ENCODE measurements at places on chromosomes 7 and 10. TPM values are rescaled to one million over a fixed set of nuclear protein-coding genes. Genes with fewer than 3 reads are reported as not detected.

PRRT4 gene
- total RNA-seq, result not detected

TMEM229A gene
- total RNA-seq, result not detected

ODAD2 gene
- 0.55 TPM for total RNA-seq

CCNJ gene
- 3.2 TPM for total RNA-seq

SGMS1 gene
- 8.1 TPM for total RNA-seq

GBX1 gene
- not detected for total RNA-seq

DNA sequence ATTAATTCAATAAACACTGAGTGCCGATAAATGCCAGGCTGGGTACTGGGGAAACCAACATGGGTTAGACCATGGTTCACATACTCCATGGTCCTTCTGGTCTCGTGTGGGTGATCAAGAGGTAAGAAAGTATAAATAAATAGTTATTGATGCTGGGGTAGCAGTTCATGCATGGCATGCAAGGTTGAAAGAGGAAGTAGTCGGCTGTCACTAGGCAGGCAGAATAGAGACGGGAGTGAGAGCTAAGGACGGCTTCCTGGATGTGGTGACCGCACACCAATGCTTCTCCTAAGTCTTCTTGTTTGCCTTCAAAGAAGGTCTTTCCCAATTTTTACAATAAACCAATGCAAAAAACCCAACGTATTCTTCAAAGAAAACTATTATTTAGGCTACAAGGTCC, 208.6 kb downstream of the ADAM12 start:
- peaks cover 2% of the 10 kb centered on the region for H3K27me3 ChIP-seq
- H3K4me3 ChIP-seq, result no peak overlapping the region
- DNase-seq, result no peak
- no peaks in the 10 kb centered on the region for H3K4me1 ChIP-seq
- H3K27ac ChIP-seq, result no peak overlapping the region
- no peaks in the 10 kb centered on the region for H3K36me3 ChIP-seq

DNA sequence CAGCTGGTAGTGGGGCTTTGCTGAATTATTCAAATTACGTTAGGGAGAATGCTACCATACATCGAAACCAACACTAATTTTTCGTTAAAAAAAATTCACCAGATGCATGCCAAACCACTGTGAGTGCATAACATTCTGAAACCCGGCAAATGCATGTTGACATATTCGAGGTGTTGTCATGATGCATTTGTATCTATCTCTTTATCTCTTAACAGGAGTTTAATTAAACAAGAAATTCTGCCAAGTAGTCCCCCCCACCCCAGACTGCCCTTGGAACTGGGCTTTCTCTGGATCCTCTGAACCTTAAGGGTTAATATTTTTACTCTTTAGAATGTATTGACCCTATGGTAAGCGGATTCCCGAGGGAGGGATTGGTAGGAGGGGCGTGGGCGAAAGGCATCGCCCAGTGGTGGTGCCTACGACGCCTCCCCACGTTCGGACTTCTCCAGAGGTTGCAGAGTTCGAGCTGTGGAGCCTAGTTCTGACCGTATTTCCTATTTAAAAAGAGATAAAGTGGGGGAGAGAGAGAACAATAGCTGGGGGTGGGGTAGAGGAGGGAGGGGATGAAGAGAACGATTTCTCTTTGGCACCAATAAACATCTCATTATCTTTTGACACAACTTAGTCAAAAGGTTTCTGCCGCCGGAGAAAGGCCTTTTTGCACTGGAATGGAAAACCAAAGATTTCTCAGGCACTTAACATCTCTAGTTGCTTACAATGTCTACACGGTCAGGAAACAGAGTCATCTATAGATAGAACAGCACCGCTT, 7.2 kb downstream of the DLX6 start:
- H3K4me3 ChIP-seq, result no peak overlapping the region
- H3K27ac ChIP-seq, result no peak overlapping the region
- H3K36me3 ChIP-seq, result no peaks in the 10 kb centered on the region
- peaks cover 5% of the 10 kb centered on the region for H3K4me1 ChIP-seq
- no peak for DNase-seq

DNA sequence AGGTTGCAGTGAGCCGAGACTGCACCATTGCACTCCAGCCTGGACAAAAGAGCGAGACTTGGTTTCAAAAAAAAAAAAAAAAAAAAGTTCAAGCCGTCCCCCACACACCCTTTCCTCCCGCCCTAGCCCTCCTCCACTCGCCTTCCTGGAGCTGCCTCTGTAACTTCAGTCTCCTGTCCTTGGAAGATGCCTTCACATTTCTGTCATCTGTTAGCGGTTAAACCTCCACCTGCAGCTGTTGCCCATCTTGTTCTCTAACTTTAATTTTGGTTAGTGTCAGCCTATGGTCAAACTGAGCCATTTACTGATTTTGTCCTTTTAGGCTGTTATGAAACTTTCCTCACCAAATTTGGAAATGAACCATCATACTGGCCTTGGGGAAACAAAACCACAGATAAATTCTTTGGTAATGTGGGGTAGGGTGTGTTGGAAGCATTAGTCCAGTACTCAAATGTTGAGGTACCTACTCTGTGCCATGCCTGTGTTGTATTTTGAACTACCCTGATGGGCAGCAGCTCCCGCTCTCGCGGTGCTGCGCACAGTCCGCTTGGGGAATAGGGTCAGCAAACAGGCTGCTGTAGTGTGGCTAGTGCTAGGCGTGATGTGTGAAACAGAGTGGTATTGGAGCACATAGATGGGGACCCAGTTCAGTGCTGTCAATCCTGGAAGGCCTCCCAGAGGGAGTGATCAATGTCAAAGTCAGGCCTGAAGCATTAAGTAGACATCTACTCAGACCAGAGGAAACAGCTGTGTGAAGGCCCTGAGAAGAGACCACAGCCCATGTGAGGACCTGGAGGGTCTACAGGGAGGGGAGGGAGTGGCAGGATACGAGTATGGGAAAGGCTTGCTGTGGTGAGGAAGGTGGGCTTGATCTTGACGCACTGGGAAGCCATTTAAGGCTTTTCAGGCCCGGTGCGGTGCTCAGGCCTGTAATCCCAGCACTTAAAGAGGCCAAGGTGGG, 26.9 kb downstream of the SFXN4 start:
- H3K4me3 ChIP-seq, result no peak overlapping the region
- peaks cover 26% of the 10 kb centered on the region for H3K36me3 ChIP-seq
- peaks cover 16% of the 10 kb centered on the region for H3K4me1 ChIP-seq

DNA sequence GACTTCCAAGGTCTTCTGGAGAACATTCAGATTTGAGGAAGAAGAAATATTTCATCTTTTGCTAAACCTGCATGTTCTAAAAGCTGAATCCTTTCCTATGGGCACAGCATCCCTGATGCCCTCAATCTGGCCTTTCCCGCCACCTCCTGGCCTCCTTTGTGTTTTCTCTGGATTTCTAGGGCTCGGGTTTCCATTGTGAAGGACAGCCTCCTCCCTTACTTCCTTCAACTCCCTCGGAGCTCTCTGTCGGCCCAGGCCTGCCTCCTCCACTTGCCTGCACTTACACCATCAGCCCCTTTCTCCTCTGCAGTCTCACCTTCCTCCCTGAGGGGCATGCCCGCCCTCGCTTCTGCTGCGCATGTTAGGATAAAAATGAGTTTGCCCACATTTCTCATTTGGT, 75.4 kb downstream of the WIPF3 start:
- no peaks in the 10 kb centered on the region for H3K36me3 ChIP-seq
- H3K27ac ChIP-seq, result no peak overlapping the region
- no peak for DNase-seq

- no peak overlapping the region for H3K4me3 ChIP-seq
- H3K4me1 ChIP-seq, result no peaks in the 10 kb centered on the region
- DNase-seq, result no peak
- H3K27ac ChIP-seq, result no peak overlapping the region
These were observed 98.7 kb downstream of the RALA start for GRCh38 chr7:39721919-39722597.

DNA sequence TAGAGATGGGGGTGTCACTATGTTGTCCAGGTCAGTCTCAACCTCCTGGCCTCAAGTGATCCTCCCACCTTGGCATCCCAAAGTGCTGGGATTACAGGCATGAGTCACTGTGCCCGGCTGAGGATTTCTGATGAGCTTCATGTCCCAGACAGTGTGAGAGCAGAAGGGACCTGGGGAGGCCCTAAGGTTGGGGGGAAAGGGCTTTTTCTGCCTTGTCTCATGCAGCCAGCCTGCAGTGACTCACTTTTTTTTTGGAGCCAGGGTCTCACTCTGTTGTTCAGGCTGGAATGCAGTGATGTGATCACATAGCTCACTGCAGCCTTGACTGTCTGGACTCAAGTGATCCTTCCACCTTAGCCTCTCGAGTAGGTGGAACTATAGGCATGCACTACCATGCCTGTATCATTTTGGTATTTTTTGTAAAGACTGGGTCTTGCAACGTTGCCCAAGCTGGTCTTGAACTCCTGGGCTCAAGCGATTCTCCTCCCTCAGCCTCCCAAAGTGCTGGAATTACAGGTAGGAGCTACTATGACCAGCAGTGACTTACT, 14.6 kb downstream of the COL26A1 start:
- H3K4me3 ChIP-seq, result no peak overlapping the region
- no peak overlapping the region for H3K27ac ChIP-seq
- no peaks in the 10 kb centered on the region for H3K36me3 ChIP-seq
- DNase-seq, result no peak

- no peak for DNase-seq
- no peaks in the 10 kb centered on the region for H3K36me3 ChIP-seq
- H3K27me3 ChIP-seq, result no peaks in the 10 kb centered on the region
These were observed 107.0 kb upstream of the ZMIZ1 start for GRCh38 chr10:78961760-78962159.

GRCh38 chr7:80249619-80250295, 115.1 kb downstream of the GNAI1 start:
- no peak overlapping the region for H3K27ac ChIP-seq
- H3K4me1 ChIP-seq, result peaks cover 3% of the 10 kb centered on the region
- no peaks in the 10 kb centered on the region for H3K27me3 ChIP-seq
- no peak overlapping the region for H3K4me3 ChIP-seq
- no peak for DNase-seq

DNA sequence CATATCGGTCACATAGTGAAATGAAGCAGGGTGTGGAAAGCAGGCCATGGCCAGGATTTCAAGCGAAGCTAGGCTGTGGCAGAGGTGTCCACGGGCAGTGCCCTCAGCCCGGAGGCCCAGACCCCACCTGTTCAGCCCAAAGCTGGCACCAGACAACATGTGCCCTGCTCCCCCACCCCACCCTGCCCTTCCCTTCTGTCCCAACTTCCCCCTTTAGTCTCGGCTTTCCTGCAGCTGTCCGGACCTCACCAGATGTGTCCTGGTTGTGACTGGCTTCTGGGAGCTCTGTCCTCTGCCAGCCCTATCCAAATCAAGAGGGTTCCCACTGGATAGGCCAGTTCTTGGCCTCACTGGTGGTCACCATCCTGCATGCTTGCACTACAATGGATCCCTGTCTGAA, 37.3 kb downstream of the ADAM12 start:
- H3K27me3 ChIP-seq, result peaks cover 2% of the 10 kb centered on the region
- H3K27ac ChIP-seq, result no peak overlapping the region
- no peak for DNase-seq
- H3K4me3 ChIP-seq, result no peak overlapping the region

GRCh38 chr10:53846809-53847208, 954.2 kb downstream of the PCDH15 start:
- no peak for DNase-seq
- H3K4me1 ChIP-seq, result no peaks in the 10 kb centered on the region
- H3K36me3 ChIP-seq, result no peaks in the 10 kb centered on the region

DNA sequence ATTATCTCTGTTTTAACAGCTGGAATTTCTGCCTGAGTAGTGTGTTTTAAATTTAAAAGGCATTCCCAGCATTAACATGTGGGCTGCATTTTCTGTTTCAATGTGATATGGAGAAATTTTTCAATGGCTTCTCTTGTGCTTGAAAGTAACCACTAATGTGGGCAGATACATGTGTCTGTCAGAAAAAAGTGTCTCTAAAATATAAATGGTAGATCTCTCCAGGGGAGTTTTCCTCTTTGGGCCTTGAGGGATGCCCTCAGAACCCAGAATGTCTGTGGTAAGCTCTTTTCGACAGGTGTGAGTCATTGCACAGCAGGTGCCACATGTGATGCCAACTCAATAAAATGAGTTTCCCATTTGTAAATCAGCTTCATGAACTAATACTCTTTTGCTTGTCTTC, 221.1 kb downstream of the SEMA3E start:
- H3K27me3 ChIP-seq, result no peaks in the 10 kb centered on the region
- H3K27ac ChIP-seq, result no peak overlapping the region
- DNase-seq, result no peak
- no peak overlapping the region for H3K4me3 ChIP-seq
- no peaks in the 10 kb centered on the region for H3K4me1 ChIP-seq

Measured in activated naive CD4-positive, alpha-beta T cell treated with anti-CD3 and anti-CD28 coated beads for 36 hours (primary cell).